Stimulated activated CD8-positive, alpha-beta memory T cell treated with anti-CD3 and anti-CD28 coated beads, Interleukin-15, amount 100 ng/mL, for 24 hours (primary cell): ENCODE measurements at places on chromosomes 5 and 9.

DNA sequence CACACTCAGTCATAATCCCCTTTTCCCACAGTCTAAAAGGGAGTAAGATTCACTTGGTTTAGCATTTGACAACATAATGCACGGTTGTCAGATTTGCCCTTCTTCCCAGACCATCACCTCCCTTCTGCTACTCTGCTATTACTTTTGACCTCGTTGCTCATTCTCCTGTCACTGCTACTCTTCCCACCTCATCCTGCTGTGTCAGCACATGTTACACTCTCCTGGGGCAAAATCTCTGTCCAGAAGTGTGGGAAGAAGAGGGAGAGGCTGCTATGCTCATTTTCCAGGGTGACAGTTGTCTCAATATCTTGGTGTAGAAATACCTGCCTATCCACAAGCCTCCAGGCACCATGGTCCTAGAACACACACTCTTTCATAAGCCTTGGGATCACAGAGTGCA, 449.9 kb upstream of the PIK3R1 start:
- DNase-seq: no peak

DNA sequence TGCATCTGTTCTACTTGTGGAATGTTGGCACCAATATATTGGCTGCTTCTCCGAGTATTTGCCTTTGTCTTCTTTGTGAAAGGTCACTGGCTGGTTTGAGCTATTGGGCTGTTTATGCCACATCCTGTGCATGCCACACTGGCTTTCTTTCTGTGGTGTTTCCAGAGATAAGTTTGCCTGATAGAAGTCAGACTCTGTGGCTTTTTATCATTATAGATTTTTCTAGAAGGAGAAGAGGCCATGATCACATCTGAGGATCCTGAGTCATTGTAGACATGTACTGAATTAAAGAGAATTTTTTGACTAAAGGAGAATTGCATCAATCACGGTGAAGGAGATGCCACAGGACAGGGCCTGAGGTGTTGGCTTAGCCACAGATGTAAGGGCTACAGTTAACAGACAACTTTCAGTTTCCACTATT, 26.5 kb upstream of the CDKN2B start:
- no peak for DNase-seq

DNA sequence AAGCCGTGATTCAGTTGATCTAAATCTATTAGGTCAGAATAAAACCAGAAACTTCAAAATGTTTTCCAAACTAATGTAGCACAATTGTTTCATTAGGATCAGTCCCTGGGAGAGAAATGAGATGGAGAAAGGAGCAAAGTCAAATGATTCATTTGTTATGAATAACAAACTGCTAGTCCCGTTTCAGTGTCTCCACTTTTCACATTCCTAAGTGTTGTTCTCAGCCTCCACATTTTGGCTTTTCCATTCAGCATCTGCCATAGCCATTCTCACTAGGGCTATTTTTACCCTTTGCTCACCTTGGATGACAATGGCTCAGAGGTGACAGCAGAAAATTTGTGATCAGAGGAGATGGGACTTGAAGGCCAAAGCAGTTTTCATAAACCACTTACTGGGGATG, 314.1 kb upstream of the KIF2A start:
- no peak for DNase-seq

DNA sequence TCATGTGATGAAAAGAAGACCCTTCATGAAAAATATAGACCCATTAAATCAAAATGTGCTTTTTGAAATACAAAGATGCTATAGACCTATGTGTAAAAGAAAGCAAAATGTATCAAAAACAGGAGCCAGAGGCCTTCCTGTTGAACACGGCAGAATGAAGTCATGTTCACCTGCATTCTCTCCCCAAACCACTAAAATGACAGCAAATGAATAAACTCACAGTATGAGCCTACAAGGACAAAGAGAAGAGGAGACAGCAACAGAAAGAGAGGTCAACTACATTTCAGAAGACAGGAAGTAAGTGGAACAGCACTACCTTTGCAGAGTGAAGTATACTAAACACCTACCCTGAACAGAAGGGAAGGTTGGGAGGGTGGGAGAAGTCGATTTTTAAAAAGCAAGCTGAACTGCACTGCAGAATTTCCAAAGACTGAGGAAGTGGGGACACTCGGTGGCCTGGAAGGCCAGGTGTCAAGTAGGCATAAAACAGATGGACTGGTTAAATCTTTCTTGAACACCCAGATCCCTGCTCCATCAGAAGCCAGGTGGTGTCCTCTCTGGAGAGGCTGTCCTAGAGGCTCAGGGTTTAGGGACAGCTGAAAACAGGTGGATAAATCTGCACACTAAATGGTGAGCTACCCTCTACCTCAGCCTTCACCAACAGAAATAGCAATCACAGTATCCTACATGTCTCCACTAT, 48.9 kb downstream of the MED27 start:
- DNase-seq: no peak

GRCh38 chr5:157443041-157443549, 16.9 kb upstream of the NIPAL4 start:
- no peak for DNase-seq

- DNase-seq: no peak
Measured at GRCh38 chr5:14451871-14452270, 129.7 kb upstream of the OTULINL start.

GRCh38 chr9:128304971-128305288, 17.3 kb downstream of the TRUB2 start:
- DNase-seq: no peak

DNA sequence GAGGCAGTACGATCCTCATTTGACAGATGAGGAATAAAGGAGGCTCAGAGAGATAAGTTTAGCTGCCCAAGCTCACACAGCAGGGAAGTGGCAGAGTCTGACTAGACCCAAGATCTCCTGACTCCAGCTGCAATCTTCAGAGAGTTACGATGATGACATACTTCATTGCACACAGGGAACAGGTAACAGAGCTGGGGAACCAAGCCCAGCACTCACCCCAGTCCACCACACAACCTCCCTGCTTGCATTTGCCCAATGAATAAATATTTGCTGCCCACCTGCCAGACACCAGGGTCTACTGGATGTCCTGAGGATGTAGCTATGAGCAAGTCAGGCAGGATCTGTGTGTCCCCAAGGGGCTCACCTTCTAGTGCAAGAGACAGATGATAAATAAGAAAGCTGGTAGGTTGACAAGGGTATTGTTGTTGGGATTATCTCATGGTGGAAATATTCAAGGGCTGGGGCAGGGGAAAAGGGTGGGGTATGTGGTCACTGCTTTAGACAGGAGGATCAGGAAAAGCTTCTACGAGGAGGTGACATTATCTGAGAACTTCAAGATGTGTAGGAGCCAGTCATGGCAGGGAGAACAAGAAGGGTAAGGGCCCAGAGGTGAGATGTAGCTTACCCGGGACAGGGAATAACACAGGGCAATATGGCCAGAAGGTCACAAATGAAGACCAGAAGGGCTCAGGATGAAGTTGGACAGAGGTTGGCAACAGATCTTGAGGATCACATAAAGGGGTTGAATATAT, 28.6 kb upstream of the CPEB4 start:
- DNase-seq: no peak

DNA sequence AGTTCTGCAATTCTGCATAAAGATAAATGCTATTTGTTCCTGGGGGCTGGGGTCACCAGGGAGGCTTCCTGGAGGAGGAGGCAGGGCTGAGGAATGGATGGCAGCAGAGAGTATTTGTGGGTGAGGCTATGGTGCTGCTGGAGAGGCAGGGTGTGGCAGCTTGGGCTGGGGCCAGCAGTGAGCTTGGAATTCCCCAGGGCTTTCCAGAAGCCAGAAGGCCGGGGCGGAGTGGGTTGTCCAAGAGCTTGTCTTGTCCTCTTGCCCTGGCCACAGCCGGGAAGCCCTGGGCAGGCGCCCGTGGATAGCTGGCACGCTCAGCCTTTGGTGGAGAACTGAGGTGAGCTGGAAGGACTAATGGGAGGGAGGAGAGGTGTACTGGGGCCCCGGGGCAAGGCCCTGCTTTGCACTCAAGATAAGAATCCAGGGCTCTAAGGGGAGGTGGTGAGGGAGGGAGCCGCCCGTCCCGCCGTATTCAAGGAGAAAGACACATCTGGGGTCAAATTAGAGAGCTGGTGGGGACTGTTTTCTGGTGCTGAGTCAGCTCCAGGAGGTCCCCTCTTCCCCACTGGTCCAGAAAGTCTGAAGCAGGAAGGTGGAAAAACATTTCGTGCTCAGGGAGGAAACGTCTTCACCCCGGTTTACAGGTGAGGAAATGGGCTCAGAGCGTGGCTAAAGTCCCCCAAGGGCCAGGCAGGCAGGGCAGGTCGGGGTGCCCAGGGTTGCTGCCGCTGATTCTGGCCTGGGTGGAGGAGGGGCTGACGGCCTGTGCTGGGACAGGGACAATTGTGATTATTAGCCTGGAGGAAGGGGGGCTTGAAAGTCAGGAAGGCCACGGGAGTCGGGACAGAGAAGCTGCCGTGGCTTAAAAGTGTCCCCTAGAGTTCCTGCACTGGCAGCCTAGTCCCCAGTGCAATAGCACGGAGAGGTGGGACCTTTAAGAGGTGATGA, 26.9 kb upstream of the CNOT6 start:
- no peak for DNase-seq

- no peak for DNase-seq
Measured at GRCh38 chr9:93317495-93318094, 133.7 kb downstream of the WNK2 start.

GRCh38 chr5:10936081-10936855, 175.2 kb upstream of the DAP start:
- DNase-seq: no peak

- no peak for DNase-seq
Measured at GRCh38 chr5:138495351-138495750, 30.1 kb downstream of the EGR1 start.

GRCh38 chr5:167012123-167013034, 1279.1 kb upstream of the WWC1 start:
- DNase-seq: no peak

GRCh38 chr9:74358959-74359358, 138.2 kb upstream of the RORB start:
- DNase-seq: no peak

GRCh38 chr9:121286973-121287741, 19.2 kb downstream of the GSN start:
- DNase-seq: no peak

- DNase-seq: no peak
Measured at GRCh38 chr9:113922160-113922559, 46.1 kb downstream of the ZNF618 start.

- no peak for DNase-seq
Measured at GRCh38 chr5:58703925-58704555, 121.2 kb downstream of the RAB3C start.

DNA sequence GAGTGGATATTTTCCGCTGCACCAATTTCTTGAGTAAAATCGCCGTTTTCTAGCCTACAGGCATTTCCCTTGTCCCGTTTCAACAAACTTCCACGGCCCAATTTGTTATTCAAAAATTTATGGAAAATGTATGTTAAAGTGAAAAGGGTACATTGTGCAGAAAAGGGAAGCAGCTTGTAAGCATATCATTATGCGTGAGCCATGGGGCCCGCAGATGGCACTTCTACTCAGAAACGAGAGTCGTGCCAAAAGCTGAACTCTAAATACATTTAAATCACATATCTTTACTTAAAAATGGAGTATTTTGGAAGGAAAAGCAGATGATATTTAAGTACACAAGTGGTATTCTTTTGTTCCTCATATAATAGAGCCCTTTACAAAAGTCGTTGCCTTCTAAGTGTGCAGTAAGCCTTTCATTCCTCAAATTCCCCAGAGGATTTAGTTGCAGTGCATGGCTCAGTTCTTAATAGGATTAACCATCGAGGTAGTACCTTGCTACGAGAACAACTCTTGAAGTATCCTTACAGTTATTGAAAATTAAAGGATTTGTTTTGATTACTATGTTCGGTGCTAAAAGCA, 1227.2 kb upstream of the WWC1 start:
- DNase-seq: no peak

- no peak for DNase-seq
Measured at GRCh38 chr5:132750471-132751230, 3.4 kb downstream of the CCNI2 start.

- no peak for DNase-seq
Measured at GRCh38 chr9:80648336-80648735, 1041.0 kb downstream of the TLE1 start.

- DNase-seq: no peak
Measured at GRCh38 chr9:6460189-6460768, 47.3 kb downstream of the UHRF2 start.

DNA sequence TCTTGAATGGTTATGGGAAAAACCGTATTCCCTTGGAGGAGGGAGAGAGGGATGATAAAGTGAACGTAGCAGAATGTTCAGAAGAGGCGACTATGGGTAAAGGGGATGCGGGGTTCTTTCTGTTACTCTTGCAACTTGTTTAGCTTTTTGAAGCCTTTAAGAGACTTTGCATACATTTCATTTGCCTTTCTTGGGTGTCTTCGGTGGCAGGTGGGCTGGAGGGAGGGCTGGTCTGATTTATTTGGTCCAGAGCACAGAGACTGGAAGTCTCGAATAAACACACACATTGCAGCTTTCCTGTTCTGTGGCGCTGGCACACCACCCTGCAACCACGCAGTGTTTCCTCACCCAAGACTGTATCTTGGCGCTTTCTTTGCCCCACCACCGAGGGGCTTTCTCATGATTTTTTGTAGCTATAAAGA, 23.2 kb downstream of the TTF1 start:
- DNase-seq: no peak

DNA sequence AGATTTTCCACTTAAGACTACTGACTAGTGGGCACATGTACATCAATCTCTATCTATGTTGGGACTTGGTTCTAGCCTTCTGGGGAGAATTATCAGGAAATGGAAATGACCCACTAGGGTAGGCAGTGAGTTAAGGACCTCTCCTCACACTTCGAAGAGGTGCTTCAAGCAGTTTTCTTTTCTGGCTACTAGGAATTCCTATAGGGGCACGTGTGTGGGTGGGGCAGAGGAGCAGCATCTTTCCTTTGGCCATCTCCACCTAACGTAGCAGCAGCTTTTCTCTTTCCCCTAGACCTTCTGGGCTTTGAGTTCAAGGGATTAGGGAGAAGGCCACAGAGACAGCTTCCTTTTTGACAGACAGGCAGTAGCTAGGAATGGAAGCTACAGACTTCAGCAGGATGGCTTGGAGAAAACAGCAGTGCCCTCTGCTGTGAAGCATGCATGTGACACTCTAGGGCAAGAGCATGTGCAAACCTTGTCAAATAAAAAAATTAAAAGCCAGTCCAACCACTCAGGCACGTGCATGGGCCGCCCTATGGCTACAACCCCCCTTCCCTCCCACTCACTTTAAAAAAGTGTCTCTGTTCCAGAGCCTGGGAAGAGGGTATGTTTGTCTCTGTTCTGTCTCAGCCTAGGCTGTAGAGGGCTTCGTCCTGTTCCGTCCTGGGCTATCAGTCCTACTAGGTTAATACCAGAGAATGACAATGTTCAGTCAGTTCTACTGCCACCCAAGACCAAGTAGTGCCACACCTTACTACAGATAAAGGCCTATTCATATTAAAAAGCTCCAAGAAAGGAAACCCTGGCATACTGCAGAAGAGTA, 8.7 kb upstream of the GFRA3 start:
- no peak for DNase-seq
